ENCODE measurements at places on chromosomes 3 and 15.

DNA sequence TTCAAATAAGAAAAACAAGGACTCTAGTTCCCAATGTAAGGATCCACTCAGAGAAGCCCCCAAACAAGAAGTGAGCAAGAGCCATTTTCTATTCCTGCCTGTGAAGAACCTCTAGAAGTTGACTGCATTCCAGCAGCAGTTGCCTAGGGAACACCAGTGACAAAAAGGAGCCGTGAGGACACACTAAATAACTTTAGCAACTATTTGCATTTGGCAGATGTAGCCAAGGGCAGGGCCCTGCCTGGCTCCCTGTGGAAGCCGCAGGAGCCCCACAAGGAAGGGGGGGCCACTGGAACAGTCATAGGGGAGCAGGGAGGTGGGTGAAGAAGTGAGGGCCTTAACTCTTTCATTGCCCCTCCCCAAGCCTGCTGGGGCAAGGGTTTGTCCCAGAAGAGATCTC is 470.2 kb upstream of the PROK2 start:
- DNase-seq = no peak

DNA sequence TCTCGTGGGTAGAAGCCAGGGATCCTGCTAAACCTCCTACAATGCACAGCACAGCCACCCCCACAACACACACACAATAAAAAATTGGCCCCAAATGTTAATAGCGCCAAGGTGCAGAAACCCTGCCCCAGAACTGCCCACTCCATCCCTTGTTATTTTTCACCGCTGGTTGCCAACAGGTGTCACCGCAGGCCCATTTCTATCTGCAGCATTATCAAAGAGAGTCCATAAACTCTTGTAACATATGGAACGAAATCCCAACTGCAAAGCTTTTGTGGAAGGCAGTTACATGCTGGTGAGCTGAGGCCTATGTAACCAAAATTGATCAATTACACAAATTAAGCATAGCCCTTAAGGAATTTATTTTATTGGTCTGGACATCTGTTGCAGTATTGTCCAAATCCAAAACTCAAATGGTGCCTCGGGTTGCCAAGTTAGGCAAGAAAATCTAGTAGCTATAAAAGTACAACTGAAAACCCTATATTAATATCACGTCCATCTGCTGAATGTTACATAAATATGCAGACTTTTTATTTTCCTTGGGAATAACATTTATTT is 66.2 kb downstream of the SAMMSON start:
- no peak for DNase-seq

GRCh38 chr15:31245756-31246155 is 80.9 kb upstream of the KLF13 start:
- no peak for DNase-seq

DNA sequence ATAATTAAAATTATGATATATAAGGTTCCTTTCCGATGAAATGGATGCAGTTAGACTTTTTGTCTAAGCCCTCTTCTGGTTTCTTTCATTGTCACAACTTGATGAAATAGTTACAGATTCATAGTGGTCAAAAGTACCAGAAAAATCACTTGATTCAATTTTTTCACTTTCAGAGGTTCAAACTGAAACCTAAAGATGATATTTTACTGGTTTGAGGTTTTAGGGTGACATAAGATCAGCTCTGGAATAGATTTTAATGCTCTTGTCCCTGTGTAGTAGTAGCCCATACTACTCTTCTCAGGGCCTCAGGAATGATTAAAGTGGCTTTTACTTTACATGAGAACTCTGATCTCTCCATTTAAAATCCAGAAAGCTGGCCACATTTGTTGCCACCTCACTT is 479.1 kb upstream of the ZNF717 start:
- no peak for DNase-seq

GRCh38 chr3:134239538-134239937 is 11.1 kb downstream of the RYK start:
- no peak for DNase-seq

- DNase-seq = peak; percentile 35
Observed at GRCh38 chr15:28881170-28881569, 4.6 kb upstream of the APBA2 start.

GRCh38 chr3:132311841-132312240 is 5.4 kb upstream of the ACP3 start:
- no peak for DNase-seq

DNA sequence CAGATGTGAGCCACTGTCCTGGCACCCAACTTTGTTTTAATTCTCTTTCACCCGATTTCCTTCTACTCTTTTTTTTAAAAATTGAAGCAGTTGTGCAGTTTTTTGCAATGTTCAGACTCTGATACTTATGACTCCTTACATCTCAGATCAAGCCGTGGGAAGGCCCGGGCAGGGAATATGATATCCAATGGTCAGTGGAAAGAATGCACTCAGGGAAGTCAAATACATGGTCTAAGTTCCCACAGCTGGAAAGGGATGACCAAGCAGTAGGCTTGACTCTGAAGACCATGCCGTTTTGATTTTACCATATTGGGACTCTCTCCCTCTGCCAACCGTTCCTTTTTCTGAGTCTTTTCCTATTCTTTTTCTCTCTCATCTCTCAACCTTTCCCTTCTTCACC is 157.2 kb downstream of the RPLP1 start:
- no peak for DNase-seq

- no peak for DNase-seq
Observed at GRCh38 chr3:138103466-138103865, 11.9 kb downstream of the DZIP1L start.

DNA sequence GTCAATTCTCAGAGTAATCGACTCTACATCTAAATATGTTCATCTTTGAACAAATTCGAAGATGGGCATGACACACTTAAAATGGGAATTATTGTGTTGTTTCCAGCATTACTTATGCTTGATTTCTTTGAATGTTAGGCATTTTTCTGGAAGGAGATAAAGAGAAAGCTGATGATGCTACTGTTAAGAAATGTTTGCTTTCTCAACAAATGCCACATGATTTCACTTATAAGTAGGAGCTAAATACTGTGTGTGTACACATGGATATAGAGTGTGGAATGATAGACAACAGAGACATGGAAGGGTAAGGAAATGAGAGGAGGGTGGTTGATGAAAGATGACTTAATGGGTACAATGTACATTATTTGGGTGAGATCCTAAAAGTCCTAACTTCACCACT is 400.9 kb downstream of the TBL1XR1 start:
- DNase-seq = no peak

DNA sequence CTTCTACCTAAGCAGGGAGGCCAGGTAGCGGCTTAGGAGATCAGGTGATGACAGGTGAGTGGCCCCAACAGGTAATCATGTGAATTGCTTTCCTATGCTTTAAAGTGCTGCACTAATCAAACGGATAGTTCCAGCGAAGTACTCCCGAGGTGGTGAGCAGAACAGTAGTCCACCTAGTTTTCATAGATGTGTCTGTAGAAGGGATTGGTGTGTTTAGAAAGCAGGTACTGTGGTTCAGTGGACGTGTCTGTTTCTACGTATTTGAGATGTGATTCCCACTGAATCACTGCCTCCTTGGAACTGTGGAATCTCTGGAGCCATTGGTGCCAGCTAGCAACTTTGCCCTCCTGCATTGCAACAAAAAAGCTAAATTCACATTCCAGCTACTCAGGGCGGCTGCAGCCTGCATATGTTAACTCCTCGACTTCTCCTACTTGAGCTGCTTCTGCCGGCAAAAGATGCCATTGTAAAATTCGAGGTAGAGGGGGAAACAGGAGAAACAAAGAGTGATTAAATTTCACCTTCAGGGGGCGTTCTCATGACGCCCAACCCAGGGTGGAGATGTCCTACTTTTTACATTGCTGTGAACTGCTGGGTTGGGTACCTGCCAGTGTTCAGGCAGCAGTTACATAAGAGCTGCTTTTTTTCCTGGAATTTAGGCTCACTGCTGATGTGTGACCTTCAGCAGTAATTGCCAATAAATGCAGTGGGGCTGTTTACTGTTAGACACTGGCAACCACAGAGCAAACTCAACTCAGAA is 227.3 kb downstream of the ITPR1 start:
- peak; percentile 73 for DNase-seq

DNA sequence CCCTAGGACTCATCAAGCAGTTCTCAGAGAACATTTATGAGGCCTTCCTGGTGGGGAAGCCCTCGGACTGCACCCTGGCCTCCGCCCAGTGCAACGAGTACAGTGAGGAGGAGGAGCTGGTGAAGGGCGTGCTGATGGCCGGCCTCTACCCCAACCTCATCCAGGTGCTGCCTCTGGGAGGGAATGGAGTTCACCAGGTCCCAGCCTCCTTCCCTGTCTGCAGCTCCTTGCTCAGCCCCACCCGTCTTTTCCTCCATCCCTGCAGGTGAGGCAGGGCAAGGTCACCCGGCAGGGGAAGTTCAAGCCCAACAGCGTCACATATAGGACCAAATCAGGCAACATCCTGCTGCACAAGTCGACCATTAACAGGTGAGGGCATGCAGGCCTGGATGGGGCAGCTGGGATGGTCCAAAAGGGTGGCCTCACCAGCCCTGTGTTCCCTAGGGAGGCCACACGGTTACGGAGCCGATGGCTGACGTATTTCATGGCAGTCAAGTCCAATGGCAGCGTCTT is 46.3 kb downstream of the DHX30 start:
- DNase-seq = peak; percentile 36
